ENCODE measurements at places on chromosomes 12 and 14. TPM values are rescaled to one million over a fixed set of nuclear protein-coding genes. Genes with fewer than 3 reads are reported as not detected.

C1R gene
- 1.5 TPM for total RNA-seq

GRIP1 gene
- 0.09 TPM for total RNA-seq

TMTC1 gene
- 15.5 TPM for total RNA-seq

PAPLN gene
- total RNA-seq: 25.3 TPM

HOXC6 gene
- total RNA-seq: under 0.01 TPM

AKAP3 gene
- total RNA-seq: 1.3 TPM

DHH gene
- total RNA-seq: 0.26 TPM

ZNF891 gene
- 0.54 TPM for total RNA-seq

KERA gene
- total RNA-seq: not detected

BCL11B gene
- under 0.01 TPM for total RNA-seq

ART4 gene
- total RNA-seq: 80.9 TPM

BEST3 gene
- total RNA-seq: 0.11 TPM

RPGRIP1 gene
- total RNA-seq: 0.33 TPM

RPL10L gene
- total RNA-seq: not detected

SLC4A8 gene
- 0.87 TPM for total RNA-seq

EP400 gene
- total RNA-seq: 7.2 TPM

TAS2R42 gene
- not detected for total RNA-seq

SLC22A17 gene
- 0.17 TPM for total RNA-seq

INHBE gene
- total RNA-seq: not detected

RGS6 gene
- total RNA-seq: not detected

BIN2 gene
- total RNA-seq: not detected

FSCB gene
- not detected for total RNA-seq

P2RX7 gene
- 2.2 TPM for total RNA-seq

ANKS1B gene
- 0.26 TPM for total RNA-seq

TROAP gene
- total RNA-seq: 1.5 TPM

JPH4 gene
- total RNA-seq: not detected

NDUFB1 gene
- total RNA-seq: 365 TPM

SMCO2 gene
- total RNA-seq: 0.34 TPM

EML5 gene
- total RNA-seq: 0.09 TPM

RERGL gene
- not detected for total RNA-seq

E2F7 gene
- 2.4 TPM for total RNA-seq

TMEM116 gene
- total RNA-seq: 3.5 TPM

BHLHE41 gene
- total RNA-seq: 0.11 TPM

DDX23 gene
- 58.8 TPM for total RNA-seq

CCDC85C gene
- 6.6 TPM for total RNA-seq

MIPOL1 gene
- total RNA-seq: 8.9 TPM

ZFHX2 gene
- 0.11 TPM for total RNA-seq

CLEC1A gene
- 15.8 TPM for total RNA-seq

All from dermis lymphatic vessel endothelial cell (primary cell).